Activated gamma-delta T cell treated with Interleukin-2 at 50 U/mL for 16 hours (primary cell): ENCODE measurements at places on chromosomes 13 and 19.

GRCh38 chr19:15216363-15216762 is 15.6 kb upstream of the NOTCH3 start:
- DNase-seq: no peak

GRCh38 chr13:107138486-107138885 is 570.5 kb upstream of the ARGLU1 start:
- no peak for DNase-seq

GRCh38 chr13:97719736-97720135 is 233.7 kb upstream of the IPO5 start:
- DNase-seq: no peak

DNA sequence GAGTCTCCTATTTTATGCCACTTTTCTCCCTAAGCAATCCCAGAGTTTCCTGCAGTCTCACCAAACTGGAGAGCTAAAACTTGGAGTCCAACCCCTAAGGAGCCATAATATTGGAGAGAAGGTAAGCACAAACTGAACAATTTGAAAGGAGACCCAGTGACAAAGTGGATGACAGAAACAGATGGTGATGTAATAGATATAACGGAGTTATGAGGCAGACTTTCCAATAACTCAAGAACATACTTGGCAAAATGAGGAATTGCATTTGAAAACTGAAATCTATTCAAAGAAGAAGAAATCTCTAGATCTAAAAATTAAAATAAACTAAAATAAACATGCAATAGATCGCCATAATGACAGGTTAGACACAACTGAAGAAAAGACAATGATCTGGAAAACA is 200.9 kb upstream of the MIR17HG start:
- no peak for DNase-seq

DNA sequence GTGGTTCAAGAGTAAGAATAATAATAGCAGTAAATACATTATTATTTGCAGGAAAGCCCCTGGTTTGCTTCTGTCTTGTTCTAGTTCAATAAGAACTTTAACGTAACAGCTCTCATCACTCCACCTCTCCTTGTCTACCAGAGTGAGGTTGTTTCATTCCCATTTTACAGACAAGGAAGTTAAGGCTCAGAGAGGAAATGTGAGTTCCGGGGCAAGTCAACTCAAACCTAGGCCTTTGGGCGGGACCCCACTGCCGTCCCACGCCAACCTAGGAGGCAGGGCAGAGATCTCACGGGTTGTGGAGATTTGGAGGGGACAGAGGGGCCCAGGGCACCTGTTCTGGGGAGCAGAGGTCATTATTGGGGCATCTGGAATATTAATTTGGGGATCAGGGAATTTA is 1.5 kb downstream of the MAP4K1 start:
- no peak for DNase-seq

GRCh38 chr13:99356262-99357091 is 49.3 kb upstream of the GPR183 start:
- DNase-seq: peak; percentile 48

DNA sequence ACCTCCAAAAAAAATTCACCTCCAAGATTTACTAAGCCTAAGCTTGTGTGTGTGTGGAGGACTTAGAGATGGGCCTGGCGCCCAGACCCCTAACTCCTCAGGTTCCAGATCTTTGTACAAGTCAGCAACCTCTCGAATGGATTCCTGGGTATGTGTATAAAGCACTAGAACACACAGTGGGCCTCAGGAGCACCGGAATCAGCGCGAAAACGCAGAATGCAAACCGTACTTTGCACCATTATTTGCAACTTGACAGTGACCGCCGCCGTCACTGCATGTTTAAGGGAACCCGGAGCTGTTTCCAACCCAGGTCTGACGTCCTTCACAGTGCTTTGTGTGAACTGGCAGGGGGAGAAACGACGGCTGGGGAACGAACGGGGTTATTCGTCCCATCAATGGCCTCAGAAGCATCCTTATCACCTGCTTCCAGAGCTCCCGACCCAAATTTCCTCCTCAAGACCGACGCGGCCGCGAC is 688 bp downstream of the ZNF606 start:
- DNase-seq: no peak

GRCh38 chr13:33582121-33582520 is 235.8 kb upstream of the RFC3 start:
- no peak for DNase-seq

DNA sequence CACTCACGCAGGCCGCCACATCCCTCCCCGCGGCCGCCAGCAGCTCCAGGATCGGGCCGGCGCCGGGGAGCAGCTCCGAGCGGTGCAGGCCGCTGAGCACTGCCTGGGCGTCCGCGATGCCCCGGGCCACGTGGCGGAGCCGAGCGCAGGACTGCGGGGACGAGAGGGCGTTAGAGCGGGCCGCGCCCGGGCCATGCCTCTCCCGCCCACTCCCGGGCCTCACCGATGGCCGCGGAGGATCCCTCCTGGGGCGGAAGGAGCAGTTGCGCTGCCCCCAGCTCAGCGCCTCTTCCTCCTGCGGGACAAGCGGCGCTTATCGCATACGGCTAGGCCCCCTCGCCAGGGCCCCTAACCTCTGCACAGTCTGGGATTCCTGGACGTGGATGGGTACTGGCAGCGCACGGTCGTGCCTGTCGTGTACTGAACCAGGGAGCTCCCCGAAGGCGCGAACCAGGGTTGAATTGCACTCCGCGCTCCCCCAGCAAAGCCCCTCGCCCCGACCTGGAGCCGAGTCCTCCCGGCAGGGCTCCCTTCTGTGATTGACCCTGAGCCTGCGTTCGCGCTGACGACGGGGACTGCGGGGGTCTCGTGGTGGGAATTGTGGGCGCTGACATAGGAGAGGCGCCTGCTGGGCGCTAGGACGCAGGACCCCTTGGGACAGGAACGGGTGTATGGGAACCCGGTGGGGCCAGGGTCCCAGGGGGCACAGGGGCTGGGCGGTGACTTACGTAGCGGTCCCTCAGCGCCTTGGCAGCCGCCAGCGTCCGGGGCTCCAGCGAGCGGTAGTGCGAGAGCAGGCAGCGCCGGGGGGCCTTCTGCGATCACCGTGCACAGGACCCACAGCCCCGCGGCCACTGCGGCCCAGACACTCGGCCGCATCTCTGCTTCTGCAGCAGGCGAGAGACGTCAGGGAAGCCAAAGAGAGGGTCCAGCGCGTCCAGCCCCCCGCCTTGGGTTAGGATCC is 673 bp downstream of the IFNL4 start:
- no peak for DNase-seq
